Fibroblast of skin of scalp (primary cell): ENCODE measurements at places on chromosomes 5 and 9.

GRCh38 chr9:79524266-79524665 is 47.5 kb upstream of the TLE4 start:
- no peak for DNase-seq

DNA sequence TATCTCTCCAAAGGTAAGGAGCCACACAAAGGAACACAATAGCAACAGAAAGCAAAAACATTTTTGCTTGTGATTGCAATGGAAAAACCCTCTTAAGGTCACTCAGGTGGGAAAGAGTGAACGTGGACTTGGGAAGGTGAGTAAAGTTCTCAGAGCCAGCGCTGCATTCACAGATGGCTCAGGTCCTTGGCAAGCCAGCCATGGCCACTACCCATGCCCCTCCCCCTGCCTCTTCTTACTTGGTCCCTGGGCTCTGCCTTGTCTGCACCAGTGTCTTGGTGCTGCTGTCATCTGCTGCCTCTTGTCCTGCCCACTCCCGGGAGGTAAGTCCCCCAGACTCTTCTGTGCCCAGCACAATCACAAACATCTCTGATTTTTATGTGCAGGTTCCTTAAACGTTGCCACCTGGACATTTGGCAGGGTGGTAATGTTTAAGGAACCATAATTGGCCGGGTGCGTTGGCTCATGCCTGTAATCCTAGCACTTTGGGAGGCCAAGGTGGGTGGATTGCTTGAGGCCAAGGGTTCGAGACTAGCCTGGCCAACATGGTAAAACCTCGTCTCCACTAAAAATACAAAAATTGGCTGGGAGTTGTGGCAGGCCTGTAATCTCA is 74.6 kb downstream of the FEM1C start:
- no peak for DNase-seq

- DNase-seq: no peak
These were observed 35.5 kb downstream of the PTGS1 start for GRCh38 chr9:122406070-122406890.

DNA sequence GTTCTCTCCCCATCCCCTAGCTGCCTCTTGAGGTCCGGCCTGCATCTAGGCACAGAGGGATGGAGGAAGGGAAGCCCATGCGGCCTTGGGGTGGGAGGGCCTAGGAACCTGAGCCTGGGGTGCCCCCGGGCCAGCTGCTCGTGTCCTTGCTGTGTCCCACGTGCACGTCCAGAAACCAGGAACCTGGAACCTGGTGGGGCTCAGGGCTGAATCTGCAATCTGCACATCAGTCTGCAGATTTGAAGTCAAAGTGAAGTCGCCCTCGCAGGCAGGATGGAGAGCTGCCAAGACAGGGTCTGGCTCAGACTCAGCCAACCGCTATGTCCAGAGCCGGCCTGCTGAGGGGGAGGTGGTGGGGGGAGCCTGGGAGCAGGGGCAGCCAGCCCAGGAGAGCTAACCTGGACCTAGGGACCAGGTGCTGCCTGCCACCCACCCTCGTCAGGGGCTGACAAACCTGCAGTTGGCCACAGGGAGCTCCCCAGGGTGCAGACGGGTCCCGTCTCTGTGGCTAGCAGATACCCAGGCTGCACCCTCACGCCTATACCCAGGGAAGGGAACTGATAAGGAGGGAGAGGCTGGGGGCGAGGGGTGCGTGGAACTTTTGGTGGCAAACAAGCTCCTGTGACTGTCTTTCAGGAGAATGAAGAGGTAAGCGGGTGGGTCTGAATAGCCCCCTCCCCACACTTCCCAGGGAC is 103.5 kb upstream of the SIMC1 start:
- no peak for DNase-seq

DNA sequence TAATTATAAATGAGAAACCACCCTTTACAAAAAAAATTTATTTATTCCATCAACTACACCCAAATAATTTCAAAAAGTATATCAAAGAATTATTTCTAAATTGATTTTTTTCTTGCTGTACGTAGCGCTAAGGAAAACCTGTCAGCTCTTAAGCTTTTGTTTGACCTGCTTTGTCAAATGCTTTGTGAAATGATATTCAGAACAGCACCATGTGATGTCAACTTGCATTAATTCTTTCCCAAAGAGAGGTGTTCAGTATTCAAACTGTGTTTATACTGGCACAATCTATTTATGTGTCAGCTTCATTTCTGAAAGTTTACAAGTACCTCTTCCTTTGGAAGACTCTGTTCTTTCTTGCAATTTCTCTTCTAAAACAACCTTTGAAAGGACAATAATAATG is 12.0 kb upstream of the ARSB start:
- DNase-seq: no peak

DNA sequence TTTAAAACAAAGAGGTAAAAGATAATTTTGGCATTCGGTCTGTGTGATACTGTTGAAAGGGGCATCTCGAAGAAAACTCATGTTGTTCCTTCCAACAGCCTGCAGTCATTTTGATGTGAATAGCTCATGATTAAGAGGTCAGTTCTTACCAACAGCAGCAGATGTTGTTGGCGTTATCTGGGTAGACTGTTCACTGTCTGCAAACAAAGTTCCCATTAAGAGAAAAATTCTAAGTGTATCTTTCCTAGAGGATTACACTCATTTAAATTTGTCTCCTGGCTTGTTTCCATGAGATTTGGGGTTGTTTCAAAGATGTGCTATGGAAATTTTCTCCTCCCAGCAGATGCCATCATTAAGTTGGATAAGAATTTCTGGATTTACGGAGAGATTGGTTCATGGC is 138.2 kb upstream of the RORB start:
- DNase-seq: no peak

GRCh38 chr9:127714951-127715469 is 453 bp downstream of the PTRH1 start:
- no peak for DNase-seq

- no peak for DNase-seq
These were observed 170.1 kb upstream of the ZNF618 start for GRCh38 chr9:113705928-113706519.
